Breast epithelium (tissue), 4 donors: ENCODE measurements at places on chromosomes 5 and 9. TPM values are rescaled to one million over a fixed set of nuclear protein-coding genes. Genes with fewer than 3 reads are reported as not detected.

Gene EQTN
- total RNA-seq, result 0.98 TPM

Gene PCSK1
- 0.59 TPM for total RNA-seq

Gene GNAQ
- total RNA-seq, result 49.3 TPM

Gene SPOCK1
- total RNA-seq, result 14.5 TPM

Gene MCIDAS
- total RNA-seq, result 0.73 TPM

Gene PCDHB14
- 4.2 TPM for total RNA-seq

Gene SGCD
- 15.4 TPM for total RNA-seq

Gene CTXN3
- not detected for total RNA-seq

Gene TMOD1
- total RNA-seq, result 13.9 TPM

Gene ALDOB
- not detected for total RNA-seq

Gene MTREX
- 98.8 TPM for total RNA-seq

DNA sequence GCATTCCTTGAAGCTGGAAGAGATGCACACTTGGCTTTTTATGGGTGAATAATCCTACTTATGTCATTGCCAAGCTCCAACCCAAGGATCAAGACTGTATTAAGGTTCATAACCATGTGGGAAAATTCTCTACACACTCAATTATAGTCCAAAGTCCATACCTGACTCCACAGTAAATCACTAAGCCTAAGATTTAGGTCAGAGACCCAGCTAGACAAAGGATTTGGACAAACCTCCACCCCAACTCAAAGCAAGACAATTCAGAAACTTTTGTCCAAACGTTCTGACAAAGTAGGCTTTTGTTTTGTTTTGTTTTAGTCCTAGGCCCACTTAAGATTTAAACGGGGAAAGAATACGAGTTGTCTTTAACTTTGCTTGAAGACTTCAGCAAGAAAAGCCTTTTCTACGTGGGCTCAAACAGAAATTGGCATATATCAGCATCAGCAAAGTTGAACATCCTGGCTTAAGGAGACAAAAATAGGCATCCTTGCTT, 1.7 kb downstream of the MEGF9 start:
- peak overlapping the region; percentile 87 for H3K27ac ChIP-seq
- no peaks in the 10 kb centered on the region for H3K36me3 ChIP-seq
- H3K4me3 ChIP-seq, result peak overlapping the region; percentile 93
- H3K4me1 ChIP-seq, result no peaks in the 10 kb centered on the region
- no peaks in the 10 kb centered on the region for H3K27me3 ChIP-seq

DNA sequence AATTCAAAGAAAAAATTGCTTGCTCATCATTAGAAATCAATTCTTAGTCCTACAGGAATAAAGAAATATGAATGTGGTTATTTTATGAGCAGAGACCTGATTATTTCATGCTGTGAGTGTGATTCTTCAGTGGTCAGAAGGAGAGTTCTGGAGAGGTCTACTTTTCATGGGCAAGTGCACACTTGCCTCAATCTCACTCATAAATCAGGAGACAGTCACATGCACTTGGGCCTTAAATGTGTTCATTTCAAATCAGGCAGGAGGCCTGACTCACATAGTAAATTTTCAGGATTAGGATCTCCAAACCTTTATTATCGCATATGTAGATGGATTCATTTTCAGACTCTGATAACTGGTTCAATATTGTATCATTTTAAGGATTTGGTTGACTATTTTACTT, 323.2 kb upstream of the CCNH start:
- no peak for DNase-seq
- H3K36me3 ChIP-seq, result no peaks in the 10 kb centered on the region
- no peak overlapping the region for H3K27ac ChIP-seq
- no peaks in the 10 kb centered on the region for H3K27me3 ChIP-seq
- no peak overlapping the region for H3K4me3 ChIP-seq

DNA sequence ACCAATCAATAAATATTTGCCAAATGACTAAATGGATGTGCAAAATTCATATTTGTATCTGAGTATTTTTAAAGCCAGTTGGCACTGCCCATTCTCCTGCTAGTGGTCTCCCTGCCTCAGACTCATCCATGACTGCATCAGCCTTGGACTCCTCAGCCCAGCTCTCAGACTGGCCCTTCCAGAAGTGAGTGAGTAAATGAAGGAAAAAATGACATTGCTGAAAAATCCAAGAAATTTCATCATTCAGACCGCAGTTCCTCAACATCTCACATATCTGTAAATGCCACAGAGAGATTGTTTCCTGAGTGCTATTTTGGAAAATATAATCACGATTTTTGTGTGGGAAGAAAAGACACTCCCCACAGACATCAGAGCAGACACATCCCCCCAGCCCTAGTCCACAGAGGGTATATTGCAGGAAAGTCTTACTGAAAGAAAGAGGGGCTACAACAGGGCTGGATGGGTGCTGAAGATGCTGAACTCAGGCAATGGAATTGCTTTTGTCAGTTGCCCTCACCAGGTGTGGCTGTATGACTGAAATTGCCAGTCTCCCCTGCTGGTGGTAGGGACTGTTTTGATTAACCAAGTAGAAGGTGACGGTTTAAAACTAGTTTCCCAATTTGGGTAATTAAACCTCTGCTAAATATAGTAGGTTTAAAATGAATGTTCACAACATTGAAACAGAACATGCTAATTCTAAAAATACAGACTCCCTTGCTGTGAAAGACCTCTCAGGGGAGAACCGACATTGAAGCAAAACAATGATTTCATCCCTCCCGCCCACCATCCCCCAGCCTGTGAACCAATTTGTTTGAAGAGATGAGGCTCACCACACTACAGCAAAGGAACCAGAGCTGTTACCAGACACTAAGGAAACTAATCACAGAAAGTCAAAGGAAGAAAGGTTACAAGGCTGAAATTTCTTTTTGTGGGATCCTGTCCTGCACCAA, 158.8 kb downstream of the DEPDC1B start:
- no peak overlapping the region for H3K27ac ChIP-seq
- no peaks in the 10 kb centered on the region for H3K4me1 ChIP-seq
- H3K36me3 ChIP-seq, result no peaks in the 10 kb centered on the region
- no peak overlapping the region for H3K4me3 ChIP-seq
- no peak for DNase-seq

DNA sequence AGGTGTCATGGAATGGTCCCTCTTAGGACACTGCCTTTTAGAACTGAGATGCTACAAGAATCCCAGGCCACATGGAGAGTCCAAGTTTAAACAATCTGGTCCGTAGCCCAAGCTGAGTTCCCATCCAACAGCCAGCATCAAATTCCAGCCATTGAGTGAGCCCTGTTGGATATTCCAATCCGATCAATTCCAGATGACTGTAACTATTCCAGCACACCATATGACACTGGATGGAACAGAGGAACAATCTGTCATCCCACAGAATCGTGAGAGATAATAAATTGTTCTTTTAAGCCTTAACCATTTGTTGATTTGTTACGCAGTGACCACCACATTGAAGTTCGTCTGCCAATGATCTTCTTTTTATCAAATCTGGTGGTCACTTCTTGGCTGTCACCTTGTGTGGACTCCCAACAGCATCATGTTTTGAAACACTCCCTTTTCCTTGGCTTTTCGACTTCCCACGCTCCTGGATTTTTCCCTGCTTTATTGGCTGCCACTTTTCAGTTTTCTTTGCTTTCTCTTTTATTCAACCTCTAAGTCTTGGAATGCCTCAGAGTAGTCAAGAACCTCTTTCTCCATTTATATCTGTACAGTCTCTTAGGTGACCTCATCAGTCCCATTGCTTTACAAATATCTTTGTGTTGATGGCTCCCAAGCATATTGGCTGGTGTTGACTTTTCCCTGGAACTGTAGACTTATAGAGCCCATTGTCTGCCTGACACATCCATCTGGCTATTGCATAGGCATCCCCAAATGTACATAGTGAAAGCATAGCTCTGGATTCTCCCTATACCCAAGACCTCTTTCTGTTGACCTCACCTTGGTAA, 46.1 kb downstream of the TNFSF15 start:
- no peaks in the 10 kb centered on the region for H3K36me3 ChIP-seq
- no peak overlapping the region for H3K27ac ChIP-seq
- no peak for DNase-seq
- H3K27me3 ChIP-seq, result no peaks in the 10 kb centered on the region
- H3K4me3 ChIP-seq, result no peak overlapping the region
- H3K4me1 ChIP-seq, result no peaks in the 10 kb centered on the region

GRCh38 chr5:98787131-98787719, 13.8 kb downstream of the RGMB start:
- H3K27me3 ChIP-seq, result no peaks in the 10 kb centered on the region
- peaks cover 21% of the 10 kb centered on the region for H3K4me1 ChIP-seq
- no peaks in the 10 kb centered on the region for H3K36me3 ChIP-seq
- H3K27ac ChIP-seq, result peak overlapping the region; percentile 82
- H3K4me3 ChIP-seq, result peak overlapping the region; percentile 17
- DNase-seq, result no peak

- no peaks in the 10 kb centered on the region for H3K27me3 ChIP-seq
- H3K27ac ChIP-seq, result no peak overlapping the region
- H3K4me3 ChIP-seq, result no peak overlapping the region
- no peak for DNase-seq
Observed at GRCh38 chr5:10536511-10536910, 27.4 kb upstream of the ANKRD33B start.

- H3K4me1 ChIP-seq, result no peaks in the 10 kb centered on the region
- H3K27ac ChIP-seq, result no peak overlapping the region
- H3K36me3 ChIP-seq, result no peaks in the 10 kb centered on the region
- H3K4me3 ChIP-seq, result no peak overlapping the region
Observed at GRCh38 chr5:169695025-169695625, 58.0 kb downstream of the DOCK2 start.

GRCh38 chr9:35518981-35519679, 29.2 kb downstream of the RUSC2 start:
- no peak for DNase-seq
- H3K27ac ChIP-seq, result peak overlapping the region; percentile 93
- no peaks in the 10 kb centered on the region for H3K36me3 ChIP-seq
- H3K4me1 ChIP-seq, result peaks cover 61% of the 10 kb centered on the region
- no peaks in the 10 kb centered on the region for H3K27me3 ChIP-seq
- peak overlapping the region; percentile 18 for H3K4me3 ChIP-seq

GRCh38 chr9:34570809-34571480, 18.6 kb downstream of the CNTFR start:
- no peak for DNase-seq
- no peaks in the 10 kb centered on the region for H3K27me3 ChIP-seq
- peak overlapping the region; percentile 48 for H3K27ac ChIP-seq
- no peaks in the 10 kb centered on the region for H3K36me3 ChIP-seq
- no peaks in the 10 kb centered on the region for H3K4me1 ChIP-seq

DNA sequence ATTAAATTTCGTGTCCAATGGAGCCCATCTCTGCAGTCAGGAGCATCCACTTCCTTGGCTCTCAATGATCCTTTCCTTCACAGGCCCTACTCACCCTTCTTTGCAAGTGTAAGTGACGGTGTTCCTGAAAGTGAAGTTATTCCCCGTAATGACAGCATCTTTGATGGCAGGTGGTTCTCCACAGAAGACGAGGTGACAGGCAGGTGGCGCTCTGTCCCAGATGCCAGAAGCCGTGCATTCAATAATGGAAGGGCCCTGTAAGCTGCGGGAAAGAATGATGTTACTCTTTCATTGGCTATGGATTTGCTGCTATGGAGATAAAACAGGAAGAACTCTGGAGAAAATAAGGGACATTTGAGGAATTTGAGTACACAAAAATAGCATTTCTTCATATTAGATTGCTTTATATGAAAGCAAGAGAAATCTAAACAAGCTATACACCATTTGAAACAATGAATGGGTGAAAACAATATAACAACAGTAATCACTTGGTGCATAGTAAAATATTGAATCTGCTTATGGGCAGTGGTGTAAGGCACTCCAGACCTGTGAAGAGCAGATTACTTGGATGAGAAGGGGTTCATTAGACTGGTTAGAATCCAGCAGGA, 89.9 kb upstream of the TXNDC8 start:
- H3K27me3 ChIP-seq, result no peaks in the 10 kb centered on the region
- no peak overlapping the region for H3K27ac ChIP-seq
- no peaks in the 10 kb centered on the region for H3K4me1 ChIP-seq
- no peak for DNase-seq
- H3K36me3 ChIP-seq, result no peaks in the 10 kb centered on the region

GRCh38 chr5:154449786-154450185, 4.0 kb downstream of the SAP30L start:
- no peaks in the 10 kb centered on the region for H3K36me3 ChIP-seq
- H3K27me3 ChIP-seq, result no peaks in the 10 kb centered on the region
- no peak overlapping the region for H3K27ac ChIP-seq
- no peak overlapping the region for H3K4me3 ChIP-seq
- H3K4me1 ChIP-seq, result no peaks in the 10 kb centered on the region

DNA sequence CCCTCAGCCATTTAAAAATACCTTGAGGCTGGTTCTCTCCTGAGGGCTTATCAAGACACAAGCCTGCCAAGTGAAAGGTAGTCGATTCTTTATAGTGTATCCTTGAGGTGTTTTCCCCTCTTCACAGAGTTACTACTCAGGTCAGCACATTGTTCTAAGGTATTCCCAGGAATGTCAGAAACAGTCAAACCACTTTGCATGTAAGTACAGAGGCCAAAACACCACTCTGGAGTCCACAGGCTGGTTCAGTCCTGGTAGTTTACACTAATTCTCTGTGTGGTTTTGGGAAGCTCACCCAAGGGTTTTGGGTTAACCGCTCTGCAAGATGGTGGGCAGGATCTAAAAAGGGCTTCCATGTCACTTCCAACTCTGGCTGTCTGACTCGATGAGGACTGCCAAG, 162.3 kb upstream of the PPP2R2B start:
- H3K27me3 ChIP-seq, result no peaks in the 10 kb centered on the region
- H3K4me3 ChIP-seq, result no peak overlapping the region
- no peaks in the 10 kb centered on the region for H3K36me3 ChIP-seq

DNA sequence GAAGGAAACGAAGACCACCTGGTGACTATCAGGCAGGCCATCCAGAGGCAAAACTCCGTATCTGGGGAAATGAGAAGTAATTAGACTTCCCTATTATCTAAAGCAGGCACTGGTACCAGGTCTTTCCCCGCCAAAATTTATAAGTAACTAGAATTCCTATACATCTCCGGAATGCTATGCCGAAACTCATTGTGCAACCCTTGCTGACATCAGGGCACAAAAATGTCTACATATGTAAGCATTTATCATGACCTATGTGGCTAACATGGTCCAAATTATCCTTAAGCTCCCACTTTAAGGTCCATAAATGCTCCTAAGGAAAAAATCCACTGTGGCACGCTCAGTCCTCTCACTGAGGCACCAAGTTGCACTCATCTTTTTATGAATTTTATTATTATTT, 17.8 kb downstream of the ACTL7B start:
- no peaks in the 10 kb centered on the region for H3K27me3 ChIP-seq
- H3K36me3 ChIP-seq, result no peaks in the 10 kb centered on the region
- no peaks in the 10 kb centered on the region for H3K4me1 ChIP-seq
- no peak overlapping the region for H3K4me3 ChIP-seq
- no peak for DNase-seq
- no peak overlapping the region for H3K27ac ChIP-seq

- H3K36me3 ChIP-seq, result no peaks in the 10 kb centered on the region
- DNase-seq, result no peak
- H3K27me3 ChIP-seq, result no peaks in the 10 kb centered on the region
- H3K27ac ChIP-seq, result no peak overlapping the region
Observed at GRCh38 chr9:133700819-133701320, 37.3 kb downstream of the SARDH start.
